ENCODE measurements at places on chromosomes 2 and 18.
A peak's percentile ranks its signal among the peaks of the same experiment; 100 is the strongest.

DNA sequence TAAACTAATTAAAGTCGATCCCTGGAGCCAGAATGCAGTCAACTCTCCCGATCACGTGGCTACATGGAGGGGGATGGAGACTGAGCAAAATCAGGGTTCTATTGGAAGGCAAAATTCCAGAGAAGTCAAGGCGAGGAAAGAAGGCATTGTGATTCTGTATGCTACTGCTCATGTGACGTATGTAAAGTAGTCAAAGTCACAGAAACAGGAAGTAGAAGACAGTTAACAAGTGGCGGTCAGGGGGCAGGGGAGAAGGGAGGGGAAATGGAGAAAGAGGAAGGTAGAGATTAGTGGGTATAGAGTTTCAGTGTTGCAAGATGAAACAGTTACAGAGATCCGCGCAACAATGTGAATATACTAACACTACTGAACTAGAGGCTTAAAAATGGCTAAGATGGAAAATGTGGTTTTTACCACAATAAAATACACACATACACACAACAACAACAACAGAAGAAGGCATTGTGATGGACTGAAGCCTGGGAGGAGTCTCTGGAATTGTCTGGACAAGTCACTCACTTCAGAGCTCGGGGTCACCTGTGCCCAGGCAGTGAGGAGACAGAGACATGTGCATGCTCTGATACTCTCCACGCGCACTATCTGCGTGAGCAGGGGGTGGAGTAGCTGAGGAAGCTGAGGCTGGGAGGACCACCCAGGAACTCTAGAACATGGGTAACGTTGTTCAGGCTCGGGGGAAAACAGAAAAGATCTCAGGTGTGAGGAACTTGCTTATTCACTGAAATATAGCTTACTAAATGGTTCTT is 89.9 kb upstream of the CDCA7 start:
- DNase-seq, result peak; percentile 79

DNA sequence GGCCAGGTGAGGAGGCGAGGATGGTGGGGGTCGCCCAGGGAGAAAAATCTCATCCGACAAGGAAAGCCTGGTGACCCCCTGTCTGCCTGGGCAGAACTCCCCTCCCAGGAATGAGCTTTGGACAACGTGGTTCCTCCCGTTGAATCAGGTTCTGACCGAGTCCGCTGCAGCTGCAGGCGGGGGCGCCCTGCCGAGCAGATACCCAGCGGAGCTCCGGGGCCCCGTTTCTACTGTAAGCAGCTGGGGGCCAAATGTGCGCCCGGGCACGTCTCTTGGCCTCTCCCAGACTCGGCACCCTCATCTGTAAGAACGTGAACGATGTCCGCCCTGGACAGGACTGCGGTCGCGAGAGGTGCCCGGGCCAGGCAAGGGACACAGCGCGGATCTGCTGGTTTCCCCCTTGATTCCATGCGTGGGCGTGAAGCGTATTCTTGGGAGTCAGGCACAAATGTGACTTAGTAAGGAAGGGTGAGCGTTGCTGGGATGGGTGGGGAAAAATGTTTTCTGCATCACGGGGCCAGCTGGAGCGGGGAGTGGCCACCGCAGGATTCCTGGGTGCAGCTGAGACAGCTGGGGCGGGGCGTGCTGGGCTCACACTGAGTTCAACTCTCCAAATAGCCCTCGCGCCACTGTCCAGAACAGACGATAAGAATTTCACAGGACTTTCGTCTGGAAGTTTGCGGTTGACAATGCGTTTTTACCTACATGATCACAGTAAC is 20.2 kb upstream of the TUBB6 start:
- DNase-seq, result no peak

DNA sequence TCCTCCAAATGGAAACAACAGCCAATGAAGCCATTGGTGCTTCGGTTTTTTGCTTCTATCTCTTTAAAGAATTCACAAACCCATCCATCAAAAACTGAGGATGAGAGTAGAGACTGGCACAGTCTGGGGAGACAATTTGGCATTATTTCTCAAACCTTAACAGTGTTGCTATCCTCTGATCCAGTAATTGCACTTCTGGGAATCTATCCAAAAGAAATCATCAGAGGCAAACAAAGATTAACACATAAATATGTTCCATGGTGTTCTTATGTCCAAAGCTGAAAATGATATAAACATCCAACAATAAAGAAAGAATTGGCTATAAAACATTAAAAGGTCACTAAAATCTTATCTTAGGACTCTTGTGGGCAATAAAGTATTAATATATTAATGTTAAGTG is 35.1 kb downstream of the REEP1 start:
- DNase-seq, result no peak

- DNase-seq, result no peak
Observed at GRCh38 chr2:47652061-47652690, 130.8 kb upstream of the MSH6 start.

DNA sequence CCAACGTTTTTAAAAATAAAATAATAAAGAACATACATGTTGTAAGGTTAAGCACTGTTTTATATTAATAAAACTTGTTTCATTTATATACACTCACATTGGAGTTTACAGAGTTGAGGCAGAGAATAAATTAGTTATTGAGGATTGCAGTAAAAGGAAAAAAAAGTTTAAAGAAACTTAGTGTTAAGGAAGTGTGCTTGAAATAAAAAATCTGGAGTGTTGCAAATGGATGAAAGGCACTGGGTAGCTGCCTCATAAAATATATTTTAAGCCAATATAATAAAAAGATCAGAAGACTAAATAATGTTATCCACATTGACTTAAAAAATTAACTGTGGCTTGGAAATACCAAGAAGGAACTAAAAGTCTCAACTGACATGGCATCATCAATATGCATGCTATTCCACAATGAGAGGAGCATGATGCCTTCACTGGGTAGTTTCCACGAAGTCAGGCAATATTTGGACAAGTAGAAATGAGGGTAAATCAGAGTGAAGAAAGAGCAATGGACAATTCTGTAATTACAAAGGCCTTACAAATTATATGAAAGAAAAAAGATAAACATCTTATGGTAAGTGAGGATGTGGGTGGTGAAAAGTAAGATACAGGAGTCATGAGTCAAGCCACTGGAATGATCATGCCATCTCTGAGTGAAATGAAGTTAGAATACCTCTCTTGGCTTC is 2.5 kb downstream of the GALNT3 start:
- DNase-seq, result no peak

- DNase-seq, result no peak
Observed at GRCh38 chr2:98828793-98829371, 98.0 kb upstream of the MGAT4A start.

- DNase-seq, result no peak
Observed at GRCh38 chr18:13676471-13676870, 49.9 kb downstream of the FAM210A start.

DNA sequence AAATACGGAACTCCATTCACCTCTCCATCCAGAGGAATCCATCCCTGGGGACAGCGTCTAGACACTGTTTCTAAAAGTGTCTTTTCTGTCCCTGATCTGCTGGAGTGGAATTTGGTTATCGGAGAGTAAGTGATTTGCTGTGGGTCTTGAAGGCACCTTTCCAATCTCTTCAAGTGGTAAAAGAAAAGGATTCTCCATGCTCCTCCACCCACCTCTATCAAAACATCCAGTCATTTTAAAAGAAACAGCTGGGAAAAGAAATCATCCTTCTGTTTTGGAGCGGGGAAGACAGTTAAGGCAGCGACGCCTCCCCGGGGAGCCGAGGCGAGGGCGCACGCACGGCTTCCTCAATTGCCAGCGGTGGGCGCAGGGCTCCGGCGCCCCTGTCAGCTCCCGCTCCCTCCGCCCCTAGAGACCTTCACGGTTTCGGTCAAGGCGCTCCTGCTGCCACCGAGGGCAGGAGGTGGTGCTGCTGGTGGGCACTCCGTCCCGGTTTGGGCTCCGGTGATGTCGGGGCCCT is 547 bp downstream of the SLC35F5 start:
- DNase-seq, result no peak

GRCh38 chr18:70385474-70385873 is 96.6 kb downstream of the SOCS6 start:
- no peak for DNase-seq

GRCh38 chr2:207166349-207167098 is 776 bp upstream of the KLF7 start:
- peak; percentile 79 for DNase-seq

GRCh38 chr18:74982946-74983635 is 225.8 kb downstream of the PTGR3 start:
- no peak for DNase-seq

GRCh38 chr2:44944102-44944951 is 2.8 kb downstream of the SIX3 start:
- no peak for DNase-seq

DNA sequence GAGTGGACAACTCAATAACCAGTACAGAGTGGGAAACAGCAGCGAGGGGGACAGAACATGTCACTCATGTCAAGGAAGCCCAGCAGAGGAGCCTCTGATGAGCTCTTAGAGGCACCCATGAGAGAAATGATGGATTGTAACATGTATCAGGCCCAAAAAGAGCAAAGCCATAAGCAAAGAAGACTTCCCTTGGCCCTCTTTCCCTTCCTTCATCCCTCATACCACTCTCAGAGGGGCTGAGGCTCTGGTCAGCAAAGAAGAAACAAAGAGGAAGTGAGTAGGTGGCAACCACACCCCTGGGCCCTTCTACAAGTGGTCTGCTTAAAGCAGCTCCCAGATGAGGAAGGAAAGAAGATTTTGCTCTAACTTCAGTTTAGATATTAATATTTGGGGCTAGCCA is 112.8 kb downstream of the CDC42EP3 start:
- no peak for DNase-seq

GRCh38 chr18:23824669-23825068 is 135.4 kb downstream of the LAMA3 start:
- no peak for DNase-seq

DNA sequence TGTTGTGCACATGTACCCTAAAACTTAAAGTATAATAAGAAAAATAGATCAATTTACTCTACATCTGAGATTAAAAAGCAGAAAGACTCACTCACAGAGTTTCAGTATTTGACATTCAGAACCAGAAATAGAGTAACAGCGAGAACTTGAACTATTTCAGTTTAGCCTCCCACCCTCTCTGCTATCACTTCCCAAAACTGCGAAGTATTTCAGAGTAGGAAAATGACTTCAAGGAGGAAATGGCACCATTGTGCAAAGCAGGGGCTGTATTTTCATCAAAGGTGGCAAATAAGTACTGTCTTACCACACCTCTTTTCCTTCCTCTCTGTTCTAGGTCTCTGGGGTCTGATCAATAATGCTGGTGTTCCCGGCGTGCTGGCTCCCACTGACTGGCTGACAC is 13.6 kb downstream of the DHRS9 start:
- no peak for DNase-seq

DNA sequence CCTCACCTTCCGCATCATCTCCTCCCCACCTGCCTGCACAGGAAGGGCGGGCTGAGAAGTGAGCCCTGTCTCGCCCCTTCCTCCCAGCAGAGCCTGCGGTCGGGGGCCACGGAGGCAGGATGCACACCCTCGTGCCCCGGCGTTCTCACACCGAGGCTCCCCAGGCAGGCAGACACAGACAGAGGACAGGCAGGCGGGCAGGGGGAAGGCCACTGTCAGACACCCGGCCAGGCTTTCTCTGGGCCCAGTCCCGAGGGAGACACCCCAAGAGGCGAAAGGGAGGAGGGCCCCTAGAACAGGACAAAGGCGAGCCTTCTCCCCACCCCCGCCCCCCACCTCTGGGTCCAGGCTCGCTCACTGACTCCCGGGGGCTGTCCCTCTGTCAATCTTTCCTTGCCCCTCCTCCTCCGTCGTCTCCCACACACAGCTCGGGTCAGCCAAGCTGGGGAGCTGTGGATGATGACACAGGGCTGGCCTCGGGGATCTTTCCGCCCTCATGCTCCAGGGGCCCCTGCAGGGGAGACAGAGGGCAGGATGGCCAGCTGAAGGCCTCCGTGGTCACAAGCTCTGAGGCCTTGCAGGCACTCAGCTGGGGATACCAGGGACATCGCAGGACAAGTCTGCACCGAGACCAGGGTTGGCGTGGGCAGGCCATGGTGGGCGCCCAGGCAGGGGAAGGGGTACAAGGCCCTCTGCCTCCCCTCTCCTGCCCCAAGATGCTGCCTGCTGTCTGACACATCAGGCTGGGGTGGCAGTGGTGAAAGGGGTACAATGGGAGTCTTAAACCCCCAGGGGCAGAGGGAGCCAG is 24.9 kb downstream of the BIN1 start:
- peak; percentile 89 for DNase-seq

GRCh38 chr2:73776869-73777519 is 2.9 kb downstream of the DUSP11 start:
- peak; percentile 2 for DNase-seq

DNA sequence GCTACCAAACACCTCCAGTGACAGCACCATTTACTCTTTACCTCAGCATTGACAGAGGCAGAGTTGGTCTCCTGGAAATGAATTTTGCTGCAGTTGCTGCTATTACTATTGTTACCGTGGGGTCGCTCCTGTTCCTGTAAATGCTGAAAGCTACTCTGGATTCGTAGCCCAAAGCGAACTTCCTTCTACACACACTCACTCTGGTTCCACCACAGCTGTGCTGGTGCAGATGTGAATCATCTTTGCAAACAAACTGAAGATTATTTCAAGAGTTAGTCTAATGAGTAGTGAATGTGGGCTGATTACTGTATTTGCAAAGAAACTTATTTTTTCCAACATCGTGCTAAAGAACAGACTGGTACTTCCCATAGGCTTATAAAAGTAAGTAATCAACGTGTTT is 304.0 kb downstream of the LPIN1 start:
- DNase-seq, result peak; percentile 35

DNA sequence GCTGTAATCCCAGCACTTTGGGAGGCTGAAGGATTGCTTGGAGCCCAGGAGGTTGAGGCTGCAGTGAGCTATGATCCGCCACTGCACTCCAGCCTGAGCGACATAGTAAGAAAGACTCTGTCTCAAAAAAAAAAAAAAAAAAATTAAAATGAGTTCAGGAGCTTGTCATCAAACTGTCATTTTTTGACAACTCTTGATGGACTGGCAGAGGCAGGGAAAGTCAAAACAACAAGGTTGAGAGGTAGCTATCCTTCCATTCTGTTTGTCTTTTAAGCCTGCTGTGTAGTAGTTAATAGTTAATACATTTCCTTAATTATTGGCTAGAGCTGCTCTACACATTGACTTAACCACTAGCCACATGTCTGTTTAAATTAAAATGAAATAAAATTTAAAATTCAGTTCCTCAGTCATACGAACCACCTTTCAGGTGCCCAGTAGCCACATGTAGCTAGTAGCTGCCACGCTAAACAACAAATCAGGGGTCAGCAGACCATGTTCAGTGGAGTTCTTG is 22.7 kb downstream of the DPYSL5 start:
- no peak for DNase-seq

DNA sequence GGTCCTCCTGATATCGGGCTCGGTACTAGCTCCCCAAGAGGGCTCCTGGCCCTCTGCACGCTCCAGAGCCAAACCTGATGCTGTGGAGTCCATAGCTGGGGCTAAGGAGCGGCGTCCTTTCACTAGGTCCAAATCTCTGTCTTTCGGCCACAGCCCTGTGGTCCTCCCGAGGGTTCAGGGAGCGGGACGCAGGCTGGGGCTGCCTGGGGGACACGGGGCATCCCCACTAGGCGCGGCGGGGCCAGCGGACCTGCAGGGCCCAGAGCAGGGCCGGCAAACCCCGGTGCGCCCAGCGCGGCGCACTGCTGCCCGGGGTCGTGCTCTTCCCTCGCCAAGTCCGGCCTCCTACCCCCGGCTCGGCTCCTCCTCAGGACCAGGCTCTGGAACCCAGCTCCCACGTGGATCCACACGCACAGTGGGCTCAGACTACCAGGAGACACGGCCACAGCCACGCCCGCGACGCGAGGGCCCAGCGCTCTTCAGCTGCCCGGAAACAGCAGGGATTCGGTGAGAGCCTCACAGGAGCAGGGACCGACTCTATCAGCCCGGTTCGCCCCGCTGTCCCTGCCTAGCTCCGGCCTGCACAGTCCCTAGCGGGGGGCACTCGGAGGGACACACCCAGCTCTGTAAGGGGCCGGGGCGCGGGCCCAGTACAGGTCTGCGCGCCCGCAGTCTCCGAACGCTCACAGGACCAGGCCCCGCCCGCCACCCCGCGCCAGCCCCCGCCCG is 593 bp downstream of the ZNF514 start:
- peak; percentile 7 for DNase-seq

Data from naive B cell (primary cell).